Activated effector memory CD4-positive, alpha-beta T cell treated with anti-CD3 and anti-CD28 coated beads, Interleukin-2, amount 50 U/mL, for 16 hours (primary cell): ENCODE measurements at places on chromosomes 7 and 10.

- DNase-seq = no peak
Measured at GRCh38 chr7:132377703-132378584, 198.3 kb downstream of the PLXNA4 start.

DNA sequence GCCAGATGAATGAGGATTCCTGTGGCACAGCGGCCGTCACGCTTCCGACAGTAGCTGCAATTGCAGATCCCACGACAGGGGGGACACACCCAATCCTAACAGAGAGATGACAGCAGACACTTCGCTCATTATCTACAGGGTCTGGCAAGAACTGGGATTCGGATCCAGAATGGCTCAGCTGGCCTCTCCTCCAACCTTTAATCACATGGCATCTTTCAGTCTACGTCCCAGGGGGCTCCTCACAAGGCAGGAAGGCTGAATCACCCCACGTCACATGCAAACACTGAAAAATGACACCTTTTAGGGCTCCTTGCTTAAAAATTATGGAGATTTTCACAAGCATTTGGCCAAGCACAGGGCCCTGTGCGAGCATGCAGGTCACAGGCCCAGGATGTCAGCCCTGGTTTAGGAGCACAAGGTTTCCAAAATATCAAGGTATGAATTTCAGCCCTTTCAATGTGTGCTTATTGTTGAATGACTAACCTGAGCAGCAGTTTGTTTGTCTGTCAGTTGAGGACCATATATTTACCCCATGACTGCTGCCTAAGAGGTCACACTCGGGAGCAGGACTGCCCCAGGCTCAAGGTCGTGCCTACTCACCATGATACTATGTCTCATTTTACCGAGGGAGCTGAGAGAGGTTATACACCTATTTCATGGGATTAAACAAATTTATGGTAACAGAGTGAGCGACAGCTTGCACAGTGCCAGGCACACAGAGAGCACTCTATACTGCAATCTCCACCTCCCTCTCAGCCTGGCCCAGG, 42.5 kb downstream of the CDCA7L start:
- DNase-seq = no peak

DNA sequence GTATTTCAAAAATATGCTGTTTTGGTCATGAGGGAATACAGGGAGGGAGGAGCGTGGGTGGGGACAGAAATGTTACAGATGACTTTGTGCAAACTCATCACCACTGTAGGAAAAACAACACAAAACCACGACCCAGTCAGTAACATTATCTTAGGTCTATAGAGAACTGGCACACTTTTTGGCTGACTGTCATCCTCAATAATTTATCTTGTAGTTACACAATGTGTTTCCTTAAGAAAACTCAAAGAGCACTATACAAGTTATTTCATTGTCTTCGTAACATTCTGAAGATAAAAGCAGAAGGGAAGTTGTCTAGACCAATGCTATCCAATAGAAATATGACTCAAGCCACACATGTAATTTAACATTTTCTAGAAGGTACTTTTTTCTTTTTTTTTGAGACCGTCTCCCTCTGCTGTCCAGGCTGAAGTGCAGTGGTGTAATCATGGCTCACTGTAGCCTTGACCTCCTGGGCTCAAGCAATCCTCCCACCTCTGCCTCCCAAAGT, 16.9 kb upstream of the CDK14 start:
- no peak for DNase-seq

DNA sequence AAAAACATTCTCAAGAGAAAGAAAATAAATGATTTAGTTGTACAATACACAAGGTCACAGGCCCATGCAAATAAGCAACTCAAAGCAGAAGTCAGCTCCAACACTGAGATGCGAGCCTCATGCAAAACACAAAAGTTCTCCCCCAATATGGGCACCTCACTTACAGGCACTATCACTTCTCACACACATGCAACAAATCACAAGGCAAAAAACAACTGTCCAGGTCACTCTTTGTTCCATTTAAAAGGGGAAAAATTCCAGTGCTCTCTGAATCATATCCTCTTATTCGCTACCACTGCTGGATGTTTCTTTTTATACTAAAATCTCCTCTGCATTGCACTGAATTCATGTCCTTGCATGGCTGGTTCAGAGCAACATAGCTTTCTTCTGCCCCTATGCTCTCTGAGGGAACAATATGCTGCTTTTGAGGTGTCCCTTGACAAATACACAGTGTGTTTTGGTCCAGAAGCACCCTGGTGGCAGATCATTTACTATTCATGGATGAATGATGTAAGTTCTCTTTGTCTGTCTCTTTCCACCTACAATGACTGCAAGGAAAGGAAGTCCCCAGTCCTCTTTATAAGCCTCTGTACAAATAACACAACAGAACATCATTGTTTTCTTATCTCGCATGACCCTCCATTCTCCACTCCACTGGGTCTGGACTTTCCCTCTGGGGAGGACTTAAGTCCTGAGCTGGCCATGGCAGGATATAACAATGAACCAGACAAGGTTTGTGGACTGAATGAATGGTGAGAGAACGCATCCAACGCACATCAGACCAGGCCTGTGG, 85.4 kb upstream of the GSDME start:
- no peak for DNase-seq

DNA sequence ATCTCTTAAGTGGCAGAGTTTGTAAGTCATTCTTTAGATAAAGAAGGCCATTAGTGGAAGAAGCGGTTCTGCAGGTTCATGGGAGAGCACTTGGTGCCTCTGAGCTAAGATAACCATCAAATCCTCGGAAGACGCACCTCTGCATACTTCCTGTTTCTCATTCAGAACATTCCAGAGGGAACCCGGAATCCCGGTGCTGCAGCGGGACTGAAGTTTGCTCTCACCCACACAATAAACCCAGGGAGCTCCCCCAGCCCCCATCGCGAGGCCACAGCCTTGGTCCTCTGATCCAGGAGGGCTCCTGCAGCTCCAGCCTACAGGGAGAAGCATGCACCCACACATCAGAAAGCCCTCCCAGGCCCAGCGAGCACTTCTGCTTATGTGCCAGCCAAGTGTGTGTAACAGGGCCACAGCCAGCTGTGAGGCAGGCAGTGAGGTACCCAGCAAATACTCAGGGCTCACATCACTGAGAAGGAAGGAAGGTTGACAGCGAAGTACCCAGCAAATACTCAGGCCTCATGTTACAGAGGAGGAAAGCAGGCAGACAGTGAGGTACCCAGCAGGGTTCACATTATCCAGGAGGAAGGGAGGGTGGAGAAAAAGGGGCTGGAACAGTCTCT, 142.4 kb downstream of the DIP2C start:
- DNase-seq = no peak

DNA sequence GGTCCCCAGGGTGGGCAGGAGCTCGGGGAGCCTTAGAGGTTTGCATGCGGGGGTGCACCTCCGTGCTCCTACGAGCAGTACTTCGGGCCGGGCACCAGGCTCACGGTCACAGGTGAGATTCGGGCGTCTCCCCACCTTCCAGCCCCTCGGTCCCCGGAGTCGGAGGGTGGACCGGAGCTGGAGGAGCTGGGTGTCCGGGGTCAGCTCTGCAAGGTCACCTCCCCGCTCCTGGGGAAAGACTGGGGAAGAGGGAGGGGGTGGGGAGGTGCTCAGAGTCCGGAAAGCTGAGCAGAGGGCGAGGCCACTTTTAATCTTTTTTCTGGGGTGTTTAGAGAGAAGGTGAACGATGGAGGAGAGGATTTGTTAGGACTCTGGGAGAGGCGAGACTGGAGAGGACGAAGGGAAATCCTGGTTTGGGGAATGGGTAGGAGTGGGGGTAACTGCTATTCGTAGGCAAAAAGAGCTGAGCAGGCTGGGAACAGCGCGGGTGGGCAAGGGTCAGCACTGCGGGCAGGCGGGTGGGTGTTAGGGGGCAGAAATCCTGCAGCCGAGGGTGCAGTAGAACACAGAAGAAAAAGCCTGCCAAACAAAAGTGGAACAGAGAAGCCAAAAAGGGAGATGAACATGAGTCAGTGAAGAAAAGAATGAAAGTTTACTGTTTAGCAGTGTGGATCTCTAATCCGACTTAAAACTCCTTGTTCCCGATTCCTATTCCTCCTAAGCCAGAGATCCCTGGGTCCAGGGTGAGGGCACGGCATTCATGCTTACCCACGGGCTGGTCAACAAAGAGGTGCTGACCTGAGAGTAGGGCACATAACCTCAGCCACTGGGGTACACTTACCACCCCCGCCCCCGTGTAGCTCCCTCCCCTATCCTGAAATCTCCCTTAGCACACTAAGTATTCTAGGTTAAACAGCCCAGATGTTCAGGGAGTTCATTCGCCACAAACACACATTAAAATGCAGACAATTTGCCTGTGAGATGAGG, 26.9 kb downstream of the PRSS2 start:
- DNase-seq = peak; percentile 75

- no peak for DNase-seq
Measured at GRCh38 chr7:108611268-108611667, 41.6 kb downstream of the DNAJB9 start.

- no peak for DNase-seq
Measured at GRCh38 chr7:20839987-20840386, 53.3 kb upstream of the SP8 start.

DNA sequence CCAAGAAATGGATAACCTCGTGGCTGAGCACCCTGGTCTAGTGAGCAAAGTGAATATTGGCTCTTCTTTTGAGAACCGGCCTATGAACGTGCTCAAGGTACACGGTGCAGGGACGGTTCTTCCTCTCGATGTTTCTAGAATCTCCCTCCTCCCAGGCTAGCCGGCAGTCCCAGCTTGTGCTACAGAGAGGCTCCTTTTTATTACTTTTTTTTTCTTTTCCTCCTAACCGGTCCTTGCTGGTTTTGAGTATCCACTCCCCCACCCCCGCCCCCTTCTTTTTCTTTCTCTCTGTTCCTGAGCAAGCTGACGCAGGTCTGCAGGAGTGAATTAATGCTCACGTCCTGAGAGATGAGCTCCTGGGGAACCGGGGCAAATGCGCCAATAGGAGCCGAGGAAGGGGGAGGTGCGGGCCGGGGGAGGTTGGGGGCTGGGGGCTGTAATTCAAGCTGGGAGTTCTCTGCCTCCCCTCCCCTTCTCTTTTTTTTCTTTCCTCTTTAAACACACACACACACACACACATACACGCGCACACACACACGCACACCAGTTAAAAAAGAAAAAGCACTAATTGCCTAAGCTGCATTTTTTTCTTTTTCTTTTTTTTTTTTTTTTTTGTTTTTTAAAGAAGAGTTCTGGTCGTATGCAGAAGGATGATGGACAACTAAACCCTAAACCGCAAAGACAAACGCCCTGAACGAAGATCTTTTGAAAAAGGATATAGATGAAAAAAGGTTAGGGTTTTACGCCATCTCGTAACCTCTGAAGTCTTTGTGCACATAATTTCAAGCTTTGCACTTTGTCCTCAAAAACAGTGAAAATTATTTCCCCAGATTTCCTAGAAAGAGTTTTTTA, 6.6 kb downstream of the CPA2 start:
- no peak for DNase-seq

GRCh38 chr7:95886501-95887090, 114.2 kb downstream of the DYNC1I1 start:
- DNase-seq = no peak

- DNase-seq = no peak
Measured at GRCh38 chr10:34477249-34477648, 337.8 kb downstream of the PARD3 start.

DNA sequence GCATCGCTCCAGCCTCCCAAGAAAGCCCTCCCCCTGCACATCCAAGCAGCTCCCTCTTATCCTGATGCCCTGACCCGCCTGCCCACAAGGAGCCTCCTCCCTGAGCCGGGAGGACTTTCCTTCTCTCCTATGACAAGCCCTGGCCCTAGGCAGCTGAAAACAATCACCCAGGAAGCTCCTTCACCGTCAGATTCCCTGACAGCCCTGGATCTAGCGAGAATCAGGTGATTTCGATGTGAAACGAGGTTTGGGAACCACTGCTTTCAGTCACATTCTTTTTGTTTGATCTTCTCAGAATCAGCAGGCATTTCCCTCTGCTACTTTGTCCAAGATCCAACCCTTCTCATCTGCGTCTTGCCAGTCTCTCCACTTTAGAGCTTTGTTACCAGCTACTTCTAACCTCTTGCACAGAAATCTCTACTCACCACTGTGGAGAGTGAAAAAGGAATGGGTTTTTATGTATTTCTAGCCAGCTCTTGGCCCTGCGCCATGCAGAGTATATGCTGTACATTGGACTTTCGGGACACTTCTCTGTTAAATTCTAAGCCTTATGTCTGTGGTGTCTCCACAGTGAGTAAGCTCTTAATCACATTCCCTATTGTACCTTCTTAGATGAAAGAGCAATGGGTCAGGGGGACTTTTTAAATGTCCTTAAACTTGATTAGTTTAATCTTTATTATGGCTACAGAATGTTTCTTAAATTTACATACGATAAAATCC, 253.2 kb upstream of the C7orf33 start:
- DNase-seq = no peak

- no peak for DNase-seq
Measured at GRCh38 chr7:69364813-69365643, 233.2 kb upstream of the AUTS2 start.
